ENCODE measurements at places on chromosomes 2 and 18.

DNA sequence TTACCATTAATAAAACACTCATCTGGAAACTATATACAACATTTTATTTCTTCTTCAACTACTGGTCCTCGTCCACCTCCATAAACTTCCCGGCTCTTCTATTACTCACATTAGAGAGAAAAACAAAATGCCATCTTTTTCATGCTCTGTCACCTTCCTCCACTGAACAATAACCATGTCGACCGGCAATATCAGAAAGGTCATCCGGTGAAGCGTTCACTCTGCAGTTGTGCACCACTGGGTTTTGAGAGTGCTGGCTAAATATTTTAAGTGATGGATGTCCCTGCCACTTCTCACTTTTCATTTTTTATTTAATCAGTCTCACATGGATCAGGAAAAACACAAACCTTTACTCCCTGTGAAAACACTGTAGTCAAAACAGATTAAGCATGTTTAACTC is 48.2 kb downstream of the SPP2 start:
- DNase-seq, result no peak

GRCh38 chr18:30352551-30353168 is 689.9 kb downstream of the DSC3 start:
- DNase-seq, result no peak

- no peak for DNase-seq
Observed at GRCh38 chr2:218086478-218086877, 17.4 kb downstream of the RUFY4 start.

GRCh38 chr2:201220102-201220570 is 37.2 kb downstream of the CASP10 start:
- no peak for DNase-seq

DNA sequence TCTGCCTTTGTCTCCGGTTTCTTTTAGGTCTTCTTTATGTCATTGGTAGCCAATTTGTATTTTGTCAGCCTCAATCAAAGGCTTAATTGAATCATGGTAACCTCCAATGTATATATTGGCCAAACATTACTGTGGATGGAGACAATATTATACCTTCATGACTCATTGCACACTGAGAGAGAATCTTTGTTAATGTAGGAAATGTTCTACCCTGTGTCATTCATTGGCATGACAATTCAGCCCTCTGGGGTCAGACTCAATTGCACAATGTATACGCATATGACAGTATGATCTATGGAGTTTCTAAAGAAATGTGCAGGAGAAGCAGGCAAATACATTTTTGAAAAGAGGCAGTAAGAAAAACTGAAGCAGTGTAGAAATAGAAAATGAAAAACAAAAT is 162.6 kb downstream of the PDE11A start:
- DNase-seq, result no peak

GRCh38 chr18:55031576-55031975 is 72.3 kb upstream of the CCDC68 start:
- DNase-seq, result no peak

- DNase-seq, result peak; percentile 56
Observed at GRCh38 chr2:69774984-69775982, 33.3 kb downstream of the ANXA4 start.

DNA sequence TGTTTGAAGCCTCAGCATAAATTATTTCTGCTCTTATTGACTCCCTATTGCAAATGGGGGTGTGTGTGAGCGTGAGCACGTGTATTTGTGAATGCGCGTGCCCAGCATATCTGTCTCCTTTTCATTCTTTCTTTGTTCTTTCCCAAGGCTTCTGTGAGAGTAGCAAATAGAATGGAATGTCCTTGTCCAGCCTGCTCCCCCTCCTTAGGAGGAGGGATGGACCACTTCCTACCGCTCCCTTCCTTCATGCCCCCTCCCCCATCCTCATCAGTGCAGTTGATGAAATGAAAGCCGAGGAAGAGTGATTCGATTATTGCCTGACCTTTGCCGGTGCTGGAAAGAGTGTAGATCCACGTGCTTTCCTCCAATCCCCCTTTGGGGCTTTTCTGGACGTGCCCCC is 102.0 kb downstream of the CPO start:
- no peak for DNase-seq

DNA sequence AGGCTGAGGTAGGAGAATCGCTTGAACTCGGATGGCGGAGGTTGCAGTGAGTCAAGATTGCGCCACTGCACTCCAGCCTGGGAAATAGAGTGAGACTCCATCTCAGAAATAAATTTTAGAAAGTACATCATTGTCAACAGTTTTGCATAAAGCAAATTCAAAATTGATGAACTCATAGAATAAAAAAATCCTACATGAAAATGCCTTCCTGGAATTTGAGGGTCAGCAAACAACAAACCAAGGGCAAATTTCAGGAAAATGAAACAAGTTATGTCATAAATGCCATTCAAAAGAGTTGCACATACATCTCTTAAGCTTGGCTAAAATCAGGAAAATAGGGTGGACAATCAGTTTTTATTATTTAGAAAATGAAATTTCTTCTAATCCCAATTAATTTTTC is 45.1 kb downstream of the COL5A2 start:
- DNase-seq, result no peak

GRCh38 chr2:230915319-230915718 is 9.7 kb downstream of the GPR55 start:
- no peak for DNase-seq

DNA sequence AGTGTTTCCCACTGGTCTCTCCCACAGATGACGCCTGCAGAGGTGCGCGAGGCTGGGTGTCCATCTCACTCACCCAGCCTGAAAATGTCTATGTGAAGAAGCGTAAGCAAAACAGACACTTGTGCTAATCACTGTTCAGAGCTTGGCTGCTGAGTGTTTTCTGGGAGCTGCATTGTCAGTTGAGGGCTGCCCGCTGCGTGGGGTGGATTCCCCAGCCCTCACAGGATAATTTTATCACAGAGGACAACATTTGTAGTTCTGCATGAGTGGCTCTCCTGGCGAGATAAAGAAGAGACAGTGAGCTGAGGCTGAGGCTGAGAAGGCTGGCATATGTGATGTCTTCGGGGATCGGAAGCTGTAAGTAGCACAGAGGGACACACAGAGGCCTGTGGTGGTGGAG is 16.2 kb upstream of the CAPN13 start:
- no peak for DNase-seq

DNA sequence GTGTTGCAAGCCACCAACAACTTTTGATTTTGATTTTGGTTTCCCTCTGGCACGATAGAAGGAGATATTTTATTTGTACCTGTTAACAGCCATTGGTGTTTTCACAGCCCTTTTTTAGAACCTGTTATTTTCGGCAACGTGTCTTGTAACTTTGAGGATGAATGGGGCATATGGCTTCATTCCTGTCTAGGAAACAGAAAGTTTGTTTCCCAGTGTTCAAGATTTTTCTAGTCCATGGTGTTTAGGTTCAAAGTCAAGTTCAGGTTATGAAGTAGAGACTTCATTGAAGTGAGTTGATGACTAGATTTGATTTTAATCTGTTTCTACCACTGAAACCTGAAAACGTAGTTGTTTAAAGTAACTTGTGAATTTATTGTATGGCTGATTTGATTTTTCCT is 343 bp downstream of the RASGRP3 start:
- DNase-seq, result no peak

GRCh38 chr2:230772156-230772555 is 59.5 kb downstream of the CAB39 start:
- DNase-seq, result no peak

GRCh38 chr2:207928079-207928478 is 97.2 kb downstream of the PLEKHM3 start:
- DNase-seq, result no peak

GRCh38 chr2:17076533-17076932 is 410.9 kb upstream of the CYRIA start:
- no peak for DNase-seq

GRCh38 chr2:42456126-42456839 is 37.5 kb downstream of the KCNG3 start:
- no peak for DNase-seq

GRCh38 chr2:196205881-196206435 is 34.6 kb upstream of the STK17B start:
- no peak for DNase-seq

DNA sequence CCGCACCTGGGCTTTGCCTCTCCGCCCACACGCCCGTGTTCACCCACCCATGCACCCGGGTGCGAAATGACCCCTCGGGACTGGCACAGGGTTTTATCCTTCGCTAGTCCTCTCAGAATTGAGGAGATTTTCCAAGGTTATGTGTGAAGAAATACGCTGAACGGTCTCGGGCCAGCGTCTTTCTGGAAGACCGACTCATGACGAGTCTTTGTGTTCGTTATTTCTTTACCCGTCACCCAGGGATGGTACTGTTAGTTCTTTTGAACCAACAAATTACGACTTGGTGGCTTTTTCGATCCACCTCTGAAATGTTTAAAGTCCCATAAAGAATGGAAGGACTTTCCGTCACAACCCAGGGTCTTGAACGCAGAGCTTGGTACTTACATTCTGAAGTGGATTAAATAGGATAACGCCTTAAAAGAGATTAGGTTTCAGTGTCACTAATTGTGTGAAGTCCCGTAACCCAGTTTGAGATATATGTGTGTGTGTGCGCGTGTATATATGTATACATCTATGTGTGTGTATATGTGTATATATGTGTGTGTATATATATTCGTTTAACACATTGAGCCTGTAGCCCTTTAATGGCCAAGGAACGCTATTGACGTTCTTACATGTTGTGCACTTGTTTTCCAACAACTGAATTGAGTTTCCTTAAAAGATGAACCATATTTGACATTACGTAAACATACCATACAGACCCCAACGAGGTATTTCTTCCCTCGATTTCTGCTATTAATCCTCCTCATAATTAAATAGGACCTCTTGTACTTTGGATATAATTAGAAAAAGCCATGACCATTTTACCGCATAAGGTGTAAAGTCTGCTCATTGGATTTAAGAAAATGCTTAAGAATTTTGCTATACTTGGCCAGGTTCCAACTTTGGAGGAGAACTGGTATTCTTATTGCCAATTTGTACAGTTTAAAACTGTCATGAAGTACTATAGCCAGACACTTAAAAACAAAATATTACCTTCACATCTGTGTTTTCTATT is 889 bp downstream of the ZC3H15 start:
- no peak for DNase-seq

DNA sequence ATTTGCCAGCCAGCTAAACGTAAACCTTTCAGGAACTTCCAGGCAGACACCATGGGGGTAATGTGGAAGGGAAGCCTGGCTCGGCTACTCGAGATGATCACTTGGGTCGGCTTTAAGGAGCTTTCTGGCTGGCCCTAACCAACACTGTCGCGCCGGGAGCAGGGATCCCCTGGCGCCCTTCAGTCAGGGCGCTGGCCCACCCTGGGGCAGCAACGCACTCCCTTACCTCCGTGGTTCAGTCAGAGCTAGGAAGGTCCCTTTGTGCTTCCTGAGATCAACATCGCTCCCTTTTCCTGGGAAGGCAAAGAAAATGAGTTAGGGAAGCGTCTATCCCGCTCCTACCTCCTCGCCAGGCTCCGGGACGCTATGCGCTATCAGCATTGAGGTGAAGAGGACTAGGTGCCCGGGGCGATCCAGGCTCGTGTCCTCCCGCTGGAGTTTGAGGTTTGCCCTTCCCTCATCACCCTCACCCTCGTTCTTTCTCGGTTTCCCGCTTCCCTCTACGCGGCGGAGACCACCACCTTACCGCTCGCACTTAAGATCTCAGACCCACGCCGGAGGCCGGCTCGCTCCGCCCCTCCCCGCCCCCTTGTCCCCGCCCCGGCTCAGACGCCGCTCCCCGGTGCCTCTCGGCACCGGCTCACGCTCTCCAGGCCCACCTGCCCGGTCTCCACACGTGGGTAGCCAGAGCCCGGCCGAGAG is 449 bp upstream of the ATRAID start:
- no peak for DNase-seq

- DNase-seq, result peak; percentile 20
Observed at GRCh38 chr18:9951022-9951859, 37.4 kb downstream of the VAPA start.

- no peak for DNase-seq
Observed at GRCh38 chr2:196113061-196113974, 44.7 kb upstream of the DNAH7 start.

- no peak for DNase-seq
Observed at GRCh38 chr2:7915302-7916091, 766.4 kb upstream of the ID2 start.

GRCh38 chr2:10300997-10301940 is 1.4 kb upstream of the HPCAL1 start:
- DNase-seq, result peak; percentile 50

DNA sequence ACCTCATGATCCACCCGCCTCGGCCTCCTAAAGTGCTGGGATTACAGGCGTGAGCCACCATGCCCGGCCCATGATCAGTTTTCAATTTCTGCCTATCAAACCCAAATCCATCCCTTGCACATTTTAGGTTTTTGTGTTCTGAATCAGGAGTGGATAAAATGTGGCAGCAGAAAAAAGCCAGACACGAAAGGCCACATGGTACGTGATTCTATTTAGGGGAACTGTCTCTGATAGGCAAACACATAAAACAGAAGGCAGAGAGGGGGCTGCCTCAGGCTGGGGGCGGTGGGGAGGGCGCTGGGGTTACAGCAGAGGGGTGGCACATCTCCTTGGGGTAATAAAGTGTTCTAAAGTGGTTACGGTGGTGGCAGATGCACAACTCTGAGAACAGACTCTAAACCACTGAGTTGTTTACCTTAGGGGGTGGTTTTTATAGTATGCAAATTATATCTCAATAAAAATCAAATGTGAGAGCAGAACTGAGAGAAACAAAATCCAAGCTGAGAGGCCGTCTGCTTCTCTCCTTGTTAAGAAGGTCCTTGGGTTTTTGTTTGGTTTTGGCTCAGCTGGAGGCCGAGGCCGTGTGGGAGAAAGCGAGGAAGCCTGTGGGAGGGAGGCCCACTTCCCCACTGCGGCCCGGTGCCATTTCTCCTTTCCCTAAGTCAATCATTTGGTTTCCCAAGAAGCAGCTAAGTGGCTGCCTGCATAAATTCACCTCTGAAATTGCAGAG is 78.0 kb downstream of the SOWAHC start:
- DNase-seq, result no peak

- DNase-seq, result no peak
Observed at GRCh38 chr2:199940373-199940772, 14.9 kb downstream of the TYW5 start.

DNA sequence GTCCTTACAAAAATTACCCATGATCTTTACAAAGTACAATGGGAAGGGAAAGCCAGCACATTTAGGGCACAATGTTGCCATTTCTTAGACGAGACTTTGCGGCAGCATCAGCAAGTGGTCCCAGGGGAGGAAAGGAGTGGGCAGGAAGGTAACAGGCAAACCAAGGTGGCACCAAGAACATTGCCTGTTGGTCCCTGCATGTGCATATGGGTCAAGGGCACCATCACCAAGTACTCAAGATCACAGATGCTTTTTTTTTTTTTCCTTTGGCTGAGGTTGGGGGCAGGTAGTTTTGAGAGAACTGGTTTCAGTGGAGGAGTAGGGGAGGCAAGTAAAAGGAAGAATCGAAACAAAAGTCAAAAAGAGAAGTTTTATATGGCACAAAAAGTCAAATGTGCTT is 752 bp upstream of the CYTIP start:
- peak; percentile 59 for DNase-seq

All from activated T-cell treated with anti-CD3 and anti-CD28 coated beads, Interleukin-2, amount 50 U/mL, for 72 hours (primary cell).